ENCODE measurements at places on chromosomes 7 and 10.

GRCh38 chr7:116734710-116735109, 62.7 kb downstream of the MET start:
- DNase-seq: no peak

GRCh38 chr7:132443761-132444520, 132.3 kb downstream of the PLXNA4 start:
- DNase-seq: no peak

GRCh38 chr10:132304756-132305509, 2.8 kb downstream of the STK32C start:
- no peak for DNase-seq

- DNase-seq: no peak
Observed at GRCh38 chr10:26550774-26551526, 112.8 kb downstream of the APBB1IP start.

- DNase-seq: no peak
Observed at GRCh38 chr7:92276460-92276864, 30.7 kb downstream of the ANKIB1 start.

- DNase-seq: no peak
Observed at GRCh38 chr7:134562136-134562535, 13.2 kb downstream of the AKR1B15 start.

DNA sequence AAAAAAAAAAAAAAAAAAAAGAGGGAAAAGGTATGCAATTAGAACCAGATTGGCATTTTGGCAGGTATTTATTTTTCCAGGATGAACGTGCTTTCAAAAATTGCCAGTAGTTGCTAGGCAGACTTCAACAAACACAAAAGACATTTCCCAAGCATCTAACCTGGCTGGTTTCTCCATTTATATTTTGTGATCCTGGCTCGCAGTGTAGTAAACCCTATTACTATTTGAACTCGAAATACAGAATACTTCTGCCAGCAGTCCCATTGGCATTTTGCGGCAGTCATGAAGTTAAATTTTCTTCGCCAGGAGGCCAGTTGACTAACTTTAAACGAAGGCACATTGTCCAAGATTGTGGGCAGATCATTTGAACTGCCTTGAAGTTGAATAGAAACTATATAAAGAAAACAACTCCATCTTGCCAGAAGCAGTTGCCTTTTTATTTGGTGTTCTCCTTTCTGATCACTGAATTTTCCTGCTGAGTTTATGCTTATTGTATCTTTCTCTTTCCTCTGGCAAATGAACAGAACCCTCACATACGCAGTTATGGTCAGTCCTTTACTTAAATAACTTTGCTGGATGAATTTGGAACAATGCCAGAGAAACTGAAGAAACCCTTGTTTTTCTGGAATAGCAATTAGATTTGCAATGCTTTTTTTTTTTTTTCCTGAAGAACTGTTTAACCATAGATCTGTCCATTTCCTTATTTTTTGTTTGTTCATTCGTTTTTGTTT, 132.9 kb downstream of the BICC1 start:
- DNase-seq: no peak

DNA sequence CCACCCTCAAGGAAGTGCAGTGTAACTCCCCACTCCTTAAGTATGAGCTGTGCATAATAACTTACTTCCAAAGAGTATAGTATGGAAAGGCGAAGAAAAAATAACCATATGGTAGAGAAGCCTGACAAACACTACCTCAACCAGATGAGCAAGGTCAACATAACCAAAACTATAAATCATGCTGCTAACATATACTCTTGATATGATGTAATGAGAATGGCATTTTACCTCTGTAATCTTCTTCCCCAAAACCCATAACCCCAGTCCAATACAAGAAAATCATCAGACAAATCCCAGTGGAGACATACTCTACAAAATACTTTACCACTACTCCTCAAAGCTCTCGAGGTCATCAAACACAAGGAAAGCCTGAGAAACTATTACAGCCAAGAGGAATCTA, 15.8 kb downstream of the OSBPL3 start:
- no peak for DNase-seq

- DNase-seq: no peak
Observed at GRCh38 chr10:61792097-61792716, 109.3 kb upstream of the ARID5B start.

DNA sequence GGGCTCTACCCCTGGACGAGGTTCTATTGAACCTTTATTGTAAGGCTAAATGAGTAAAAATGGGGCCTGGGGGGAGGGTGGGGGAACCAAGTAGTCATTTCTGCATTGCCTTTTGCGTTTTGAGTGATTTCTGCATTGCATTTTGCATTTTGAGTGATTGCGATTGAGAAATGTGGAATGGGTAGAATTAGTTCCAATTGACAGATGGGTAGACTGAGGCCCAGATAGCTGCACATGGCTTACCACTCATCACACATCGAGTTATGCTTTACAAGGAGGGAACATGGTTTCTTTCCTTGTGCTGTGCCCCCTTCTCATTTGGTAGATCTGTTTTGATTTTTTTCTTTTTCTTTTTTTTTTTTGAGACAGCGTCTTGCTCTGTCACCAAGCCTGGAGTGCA, 858.7 kb downstream of the TYW1 start:
- DNase-seq: no peak

DNA sequence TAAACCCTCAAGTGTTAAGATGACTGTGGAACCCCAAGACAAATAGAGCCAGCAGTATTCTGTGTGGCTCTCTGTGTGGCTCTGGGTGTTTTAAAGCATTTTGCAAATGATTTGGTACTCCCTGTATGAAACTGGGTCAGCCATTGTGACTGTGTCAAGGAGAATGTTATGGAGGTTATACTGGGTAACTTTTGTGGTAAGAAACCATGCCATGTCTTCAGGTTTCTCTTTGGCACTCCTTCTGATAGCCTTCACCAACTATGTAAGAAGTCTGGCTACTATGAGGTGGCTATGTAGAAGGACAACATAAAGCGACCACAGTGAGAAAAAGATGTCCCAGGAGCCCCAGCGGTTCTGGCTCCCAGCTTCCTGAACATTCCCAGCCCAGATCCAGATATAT, 226.6 kb upstream of the RHOBTB1 start:
- no peak for DNase-seq

GRCh38 chr7:64887756-64888508, 15.1 kb upstream of the ZNF273 start:
- no peak for DNase-seq

DNA sequence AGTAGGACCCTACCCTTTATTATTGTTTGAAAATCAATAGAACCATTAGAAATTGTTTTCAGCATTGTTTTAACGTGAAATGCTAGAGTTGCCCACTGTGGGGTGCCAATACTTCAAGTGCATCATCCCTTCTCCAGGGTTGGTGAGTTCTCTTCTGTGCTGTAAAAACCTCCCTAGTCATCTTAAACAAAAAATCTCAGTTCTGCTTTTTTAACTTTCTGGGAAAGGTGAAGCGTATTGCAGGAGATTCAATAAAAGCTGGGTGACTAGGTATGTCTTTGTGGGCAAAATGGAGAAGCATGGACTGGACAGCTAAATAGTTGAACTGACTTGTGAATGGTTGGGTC, 699.1 kb downstream of the SUGCT start:
- DNase-seq: no peak

DNA sequence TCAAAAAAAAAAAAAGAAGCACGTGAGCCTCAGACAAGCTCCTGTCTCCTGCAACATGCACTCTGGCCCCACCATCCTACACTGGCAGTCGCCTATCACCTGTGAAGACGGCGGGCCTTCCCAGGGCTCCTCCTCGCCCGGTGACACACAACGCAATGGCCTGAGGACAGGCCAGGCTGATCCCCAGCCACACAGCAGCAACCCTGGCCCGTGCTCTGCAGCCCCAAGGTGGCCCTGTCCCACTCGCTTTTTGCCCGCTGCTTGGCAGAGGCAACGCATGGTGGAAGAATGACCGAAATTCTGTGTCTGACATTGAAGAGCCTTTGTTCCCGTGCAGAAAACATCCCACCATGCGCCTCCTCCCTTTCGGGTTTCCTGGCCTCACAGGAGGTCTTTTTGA, 8.1 kb downstream of the RADIL start:
- no peak for DNase-seq

- no peak for DNase-seq
Observed at GRCh38 chr7:5693529-5693928, 87.9 kb downstream of the RNF216 start.

GRCh38 chr10:11285171-11285570, 267.5 kb downstream of the CELF2 start:
- no peak for DNase-seq

DNA sequence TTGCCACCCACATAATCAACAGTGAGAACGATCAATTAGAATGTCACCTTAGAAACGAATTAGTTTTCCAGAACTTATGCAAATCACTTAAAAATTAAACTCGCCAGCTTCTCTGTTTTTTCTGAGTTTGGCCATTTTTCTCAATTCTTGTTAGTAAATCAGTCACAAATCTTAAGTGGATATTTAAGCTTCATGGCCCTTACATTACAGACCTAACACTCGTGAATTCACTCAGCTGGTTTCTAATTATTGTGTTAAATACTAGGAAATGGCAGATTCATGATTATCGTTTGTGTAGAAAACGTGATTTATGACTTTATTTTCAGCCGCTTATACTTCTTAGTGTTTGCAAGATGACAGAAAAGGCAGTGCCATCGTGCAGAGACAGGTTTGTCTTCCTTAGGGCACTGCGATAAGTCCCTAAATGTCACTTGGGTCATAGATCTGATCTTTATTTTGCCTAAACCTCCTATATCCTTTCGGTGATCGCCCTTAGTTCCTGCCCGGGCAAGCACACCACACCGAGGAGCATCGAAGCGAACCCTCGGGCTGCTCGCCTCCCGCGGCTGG, 587 bp upstream of the CELF2 start:
- no peak for DNase-seq

- no peak for DNase-seq
Observed at GRCh38 chr10:44435196-44435595, 50.3 kb upstream of the CXCL12 start.

DNA sequence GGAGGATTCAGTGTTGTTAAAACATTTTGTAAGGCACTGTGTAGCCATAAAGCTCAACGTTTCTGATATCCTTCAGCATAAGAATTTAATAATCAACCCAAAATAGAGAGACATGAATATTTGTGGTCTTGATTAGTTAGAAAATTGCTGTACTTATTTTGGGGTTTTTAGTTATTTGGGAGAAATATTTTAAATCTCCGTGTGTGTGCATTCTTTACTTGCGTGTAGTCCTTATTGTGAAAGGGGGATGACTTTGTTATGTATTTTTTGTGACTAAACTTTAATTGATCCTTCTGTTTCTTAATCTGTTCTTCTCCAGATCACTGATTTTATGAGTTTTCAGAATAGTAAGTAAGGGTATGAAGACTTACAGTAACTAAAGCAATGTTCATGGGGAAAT, 81.2 kb downstream of the ZNRF2 start:
- no peak for DNase-seq

GRCh38 chr10:113648478-113648877, 15.4 kb downstream of the NRAP start:
- no peak for DNase-seq

DNA sequence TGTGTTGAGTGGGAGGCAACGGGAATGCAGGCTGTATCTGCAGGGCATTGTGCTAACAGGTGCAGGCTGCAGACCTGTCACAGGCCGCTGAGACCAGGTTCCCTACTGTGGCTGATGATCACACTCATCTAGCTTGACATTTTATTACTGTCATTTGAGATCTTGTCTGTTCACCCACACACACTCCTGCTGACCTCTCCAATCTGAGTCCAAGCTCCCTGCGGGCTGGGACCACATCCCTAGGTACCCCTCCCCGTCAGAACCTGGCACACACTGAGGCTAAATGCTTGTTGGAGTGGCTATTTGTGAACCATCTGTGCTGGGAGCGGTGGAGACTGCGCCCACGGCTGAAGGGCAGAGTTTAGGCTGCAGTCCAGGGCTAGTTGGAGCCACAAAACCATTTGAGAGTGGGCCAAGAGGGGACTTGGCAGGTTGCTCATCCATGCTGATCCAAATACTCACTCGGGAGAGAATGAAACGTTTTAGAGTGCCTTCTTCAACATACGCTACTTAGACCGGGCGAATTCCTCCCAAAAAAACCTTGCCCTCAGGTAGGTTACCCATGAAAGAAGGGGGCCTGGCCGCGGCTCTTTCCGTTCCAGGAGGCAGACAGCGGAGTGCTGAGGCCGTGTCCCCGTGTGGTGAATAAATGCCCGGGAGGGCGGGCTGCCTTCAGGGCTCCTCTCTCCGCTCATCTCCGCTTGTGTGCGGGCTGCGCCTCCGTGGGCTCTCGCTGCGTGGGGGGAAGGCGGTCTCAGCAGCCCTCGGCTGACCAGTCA, 164.4 kb downstream of the RGS10 start:
- no peak for DNase-seq
